B cell (primary cell): ENCODE measurements at places on chromosomes 16 and 17.

- no peak for DNase-seq
These were observed 49.4 kb downstream of the CCDC42 start for GRCh38 chr17:8695241-8695640.

DNA sequence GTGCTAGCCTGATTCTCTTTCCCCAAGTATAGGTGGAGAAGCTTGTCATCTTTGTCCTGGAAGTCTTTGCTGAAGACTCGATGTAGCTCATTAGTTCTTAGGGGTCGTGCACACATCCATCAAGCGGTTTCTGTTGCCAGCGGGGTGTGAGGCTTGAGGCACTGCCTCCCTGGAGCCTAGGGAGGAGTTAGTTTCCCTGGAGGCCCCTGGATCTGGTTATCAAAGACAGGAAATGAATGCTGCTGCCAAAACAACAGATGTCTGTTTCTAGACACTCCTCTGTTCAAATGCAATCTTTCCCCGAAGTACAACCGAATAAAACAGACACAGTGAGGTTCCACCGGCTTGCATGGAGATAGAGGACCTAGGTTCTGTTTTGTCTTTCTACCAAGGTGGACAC, 17.5 kb downstream of the HS3ST4 start:
- no peak for DNase-seq

DNA sequence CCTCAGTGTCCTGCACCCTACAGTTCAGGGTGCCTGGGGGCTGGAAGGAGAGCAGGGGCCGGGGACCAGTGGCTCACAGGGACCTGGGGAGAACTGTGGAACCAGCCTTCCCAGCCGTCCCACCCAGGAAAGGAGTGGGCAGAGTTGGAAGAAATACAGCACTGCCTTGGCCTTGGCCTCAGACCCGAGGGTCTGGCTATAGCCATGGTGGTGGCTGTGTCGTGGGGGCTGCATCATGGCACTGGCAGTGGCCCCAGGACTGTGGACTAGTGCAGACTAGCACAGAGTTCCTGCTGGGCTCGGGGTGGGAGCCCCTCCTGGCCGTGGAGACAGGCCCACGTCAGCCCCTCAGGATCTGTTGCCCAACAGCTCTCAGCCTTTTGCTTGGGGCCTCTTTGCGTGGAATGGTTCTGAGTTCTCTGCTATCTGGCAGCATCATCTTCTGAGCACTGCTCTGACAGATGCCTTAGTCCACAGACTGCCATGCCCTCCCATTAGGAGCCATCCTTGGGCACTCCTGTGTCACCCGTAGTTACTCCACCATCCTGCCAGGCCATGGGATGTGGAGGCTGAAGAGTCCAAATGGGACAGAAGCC, 12.6 kb upstream of the DNASE1 start:
- DNase-seq = no peak

DNA sequence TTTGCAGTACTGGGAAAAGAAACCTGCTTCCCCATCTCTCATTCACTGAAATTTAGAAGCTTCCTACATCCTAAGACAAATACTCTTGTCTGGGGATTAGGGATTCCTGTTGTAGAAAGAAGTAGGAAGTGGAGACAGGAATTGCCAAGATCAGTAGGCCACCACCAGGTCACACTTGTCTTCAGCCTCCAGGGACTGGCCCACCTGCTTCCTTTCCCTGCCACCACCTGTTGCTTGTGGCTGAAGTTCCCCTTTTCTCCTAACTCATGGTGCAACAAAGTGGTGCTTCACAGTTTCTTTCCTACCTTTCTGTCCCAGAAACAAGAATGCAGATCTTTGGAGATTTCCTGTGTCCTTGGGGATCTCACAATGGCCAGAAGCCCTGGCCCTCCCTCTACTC, 82.4 kb downstream of the WNT3 start:
- DNase-seq = peak; percentile 82

DNA sequence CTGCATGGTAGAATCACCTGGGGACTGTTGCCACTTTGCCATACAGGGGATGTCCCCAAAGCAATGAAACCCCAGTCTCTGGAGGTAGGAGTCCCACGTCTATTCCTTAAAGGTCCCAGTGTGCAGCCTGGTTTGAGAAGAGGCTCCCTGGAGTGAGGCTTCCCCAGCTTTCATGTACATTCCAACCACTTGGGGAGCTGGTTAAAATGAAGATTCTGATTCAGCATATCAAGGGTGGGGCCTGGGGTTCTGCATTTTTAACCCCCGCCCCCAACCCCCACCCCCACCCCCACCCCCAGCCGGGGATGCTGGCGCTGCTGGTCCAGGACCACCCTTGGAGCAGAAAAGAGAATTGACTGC, 241.2 kb downstream of the FOXL1 start:
- no peak for DNase-seq

DNA sequence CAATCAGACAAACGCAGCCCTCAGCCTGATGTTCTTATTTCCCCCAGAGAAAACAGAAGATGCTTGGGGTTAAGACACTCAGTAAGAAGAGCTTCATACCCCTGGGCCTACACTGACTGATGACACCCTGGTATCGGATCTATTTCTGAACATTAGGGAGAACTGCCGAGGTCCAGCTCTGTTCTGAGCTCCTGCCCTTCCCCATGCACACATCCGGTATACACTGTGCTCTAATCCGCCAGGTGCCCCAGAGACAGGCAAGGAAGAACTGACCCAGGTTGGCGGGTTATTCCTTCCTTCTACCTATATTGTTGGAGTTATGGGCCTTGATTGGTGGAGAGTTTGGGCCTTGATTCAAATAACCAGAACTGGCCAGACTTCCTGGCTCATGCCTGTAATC, 58.0 kb upstream of the TEKT3 start:
- DNase-seq = no peak

GRCh38 chr17:42071810-42072209, 21.4 kb upstream of the C17orf113 start:
- no peak for DNase-seq

DNA sequence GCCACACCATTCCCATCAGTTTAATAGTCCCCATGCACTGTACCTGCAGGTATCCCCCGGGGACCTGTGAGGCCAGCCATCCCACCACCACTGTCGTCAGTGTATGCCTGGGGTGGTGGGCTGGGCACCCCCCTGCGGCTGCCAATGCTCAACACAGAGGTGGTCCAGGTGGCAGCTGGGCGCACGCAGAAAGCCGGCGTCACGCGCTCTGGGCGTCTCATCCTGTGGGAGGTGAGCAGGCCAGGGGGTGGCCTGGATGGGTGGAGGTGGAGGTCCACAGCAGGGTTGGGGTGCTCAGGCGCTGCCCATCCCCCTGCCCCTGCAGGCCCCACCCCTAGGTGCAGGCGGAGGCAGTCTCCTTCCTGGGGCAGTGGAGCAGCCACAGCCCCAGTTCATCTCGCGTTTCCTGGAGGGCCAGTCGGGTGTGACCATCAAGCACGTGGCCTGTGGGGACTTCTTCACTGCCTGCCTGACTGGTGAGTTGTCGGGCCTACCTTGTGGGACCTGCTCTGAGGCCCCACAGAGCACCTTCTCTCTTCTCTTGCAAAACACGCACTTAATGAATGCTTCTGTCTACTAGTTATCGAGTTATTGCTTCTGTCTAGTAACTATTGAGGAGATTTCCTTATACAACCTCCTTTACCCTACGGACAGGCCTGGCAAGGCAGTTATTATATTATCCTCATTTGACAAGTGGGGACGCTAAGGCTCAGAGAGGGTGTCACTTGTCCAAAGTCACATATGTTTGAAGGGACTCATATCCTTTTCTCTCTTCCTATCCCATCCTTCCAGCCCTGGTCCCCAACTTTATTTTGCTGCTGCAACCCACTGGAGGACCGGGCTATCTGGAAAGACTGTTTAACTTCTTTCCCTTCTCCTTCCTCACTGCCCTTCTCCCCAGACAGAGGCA, 5.8 kb upstream of the TRAF4 start:
- DNase-seq = peak; percentile 94

GRCh38 chr17:57443781-57444180, 187.5 kb downstream of the MSI2 start:
- no peak for DNase-seq

DNA sequence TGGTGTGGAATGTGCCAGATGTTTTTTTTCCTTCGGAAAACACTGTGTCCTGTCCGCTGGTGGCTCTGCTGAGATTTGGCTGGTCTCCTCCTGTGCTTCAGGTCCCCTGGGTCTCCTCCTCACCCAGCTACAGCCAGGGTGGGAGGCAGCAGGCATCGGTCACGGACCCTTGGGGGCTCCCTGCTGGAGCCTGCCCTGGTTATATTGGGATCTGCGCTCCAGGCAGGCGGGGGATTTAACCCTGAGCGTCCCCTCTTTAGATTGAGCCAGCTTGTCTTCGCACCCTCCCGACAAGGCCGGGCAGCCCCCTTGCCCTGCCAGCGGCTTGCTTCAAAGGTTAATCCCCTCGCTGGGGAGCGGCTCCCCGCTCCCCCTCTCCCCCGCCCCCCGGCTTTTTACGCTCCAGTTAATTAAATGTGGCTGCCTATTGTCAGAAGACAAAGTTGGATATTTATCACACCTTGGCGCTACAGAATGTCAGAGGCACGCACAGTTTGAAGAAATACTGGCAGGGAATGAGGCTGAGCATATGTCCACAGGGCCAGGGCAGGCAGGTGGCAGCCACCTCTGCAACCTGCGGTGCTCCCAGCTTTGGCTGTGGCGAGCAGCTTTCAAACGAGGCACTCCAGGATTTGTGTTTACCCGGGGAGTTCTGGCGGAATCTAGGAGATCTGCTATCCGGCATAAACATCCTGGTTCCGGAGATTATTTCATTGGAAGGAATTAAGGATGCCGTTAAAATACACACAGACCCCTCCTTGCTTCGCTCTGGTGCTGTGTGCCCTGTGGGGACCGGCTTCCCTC, 38.2 kb upstream of the GSE1 start:
- DNase-seq = no peak

- DNase-seq = no peak
These were observed 8.4 kb downstream of the CBX4 start for GRCh38 chr17:79830763-79831264.

DNA sequence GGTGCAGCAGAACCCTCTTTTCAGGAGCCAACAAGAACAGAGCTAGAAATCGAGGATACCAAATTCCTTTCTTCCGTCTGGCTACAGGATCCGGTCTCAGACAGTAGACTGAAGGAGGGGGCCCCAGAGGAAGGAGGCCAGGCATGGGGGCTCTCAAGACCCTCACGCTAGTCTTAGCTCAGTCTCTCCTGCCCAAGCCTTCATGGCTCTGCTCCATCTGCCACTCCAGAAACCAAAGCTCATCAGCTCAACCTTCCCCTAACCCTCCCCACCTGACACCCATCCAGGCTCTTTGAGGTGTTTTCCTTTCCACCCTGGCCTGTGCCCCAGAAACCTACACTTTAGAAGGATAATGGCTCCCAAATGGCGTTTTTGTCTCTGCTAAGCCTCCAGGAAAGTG, 6.2 kb upstream of the TMEM92 start:
- no peak for DNase-seq

GRCh38 chr16:70660672-70661350, 14.5 kb downstream of the IL34 start:
- no peak for DNase-seq

DNA sequence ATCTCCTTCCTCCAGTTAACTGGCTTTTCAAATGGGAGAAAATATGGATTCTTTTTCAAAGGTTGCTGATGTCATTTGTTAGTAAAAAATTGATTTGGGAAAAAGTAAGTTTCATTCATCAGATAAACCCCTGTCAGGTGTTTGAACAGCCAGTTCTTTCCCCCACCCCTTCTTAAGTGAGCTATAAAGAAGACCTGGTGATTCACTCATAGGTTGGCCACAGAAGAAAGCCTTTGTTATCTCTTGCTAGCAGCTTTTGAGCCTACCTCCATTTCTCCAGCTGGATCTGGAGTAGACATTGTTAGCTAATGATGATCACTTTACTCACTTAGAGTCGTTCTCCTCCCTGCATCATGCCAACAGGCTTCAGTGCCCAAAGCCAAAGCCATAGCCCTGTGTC, 63.0 kb downstream of the NLK start:
- no peak for DNase-seq
